ENCODE measurements at places on chromosomes 1 and 21. TPM values are rescaled to one million over a fixed set of nuclear protein-coding genes. Genes with fewer than 3 reads are reported as not detected.

The AMY2B gene
- total RNA-seq, result 7.1 TPM

The LGALS8 gene
- total RNA-seq, result 70.7 TPM

The HUNK gene
- total RNA-seq, result not detected

The CSTB gene
- 63.8 TPM for total RNA-seq

The ATP6V1G3 gene
- not detected for total RNA-seq

The IQGAP3 gene
- 16.4 TPM for total RNA-seq

The EXTL1 gene
- total RNA-seq, result not detected

The ALG14 gene
- total RNA-seq, result 3.0 TPM

The CFHR1 gene
- total RNA-seq, result not detected

The CD84 gene
- 40.8 TPM for total RNA-seq

The ANKRD65 gene
- total RNA-seq, result not detected

The TSSK3 gene
- 1.7 TPM for total RNA-seq

The S100A4 gene
- 871 TPM for total RNA-seq

The KRTAP12-2 gene
- total RNA-seq, result not detected

The VWA1 gene
- 0.68 TPM for total RNA-seq

The LDLRAD1 gene
- not detected for total RNA-seq

The IL10RB gene
- 39.4 TPM for total RNA-seq

The PLD5 gene
- not detected for total RNA-seq

The AMY1A gene
- not detected for total RNA-seq

The FCN3 gene
- total RNA-seq, result not detected

The HES3 gene
- total RNA-seq, result not detected

The FCGR3A gene
- 0.11 TPM for total RNA-seq

The IQCC gene
- total RNA-seq, result 4.3 TPM

The AMY1C gene
- total RNA-seq, result not detected

The CBR3 gene
- 24.1 TPM for total RNA-seq

The ZMYND12 gene
- total RNA-seq, result not detected

The C1orf105 gene
- total RNA-seq, result 0.36 TPM

The WDR47 gene
- 9.8 TPM for total RNA-seq

The TRIM63 gene
- not detected for total RNA-seq

The PBX1 gene
- not detected for total RNA-seq

The CD1B gene
- not detected for total RNA-seq
